Glutamatergic neuron (in vitro differentiated cells): ENCODE measurements at places on chromosomes 7 and 10. TPM values are rescaled to one million over a fixed set of nuclear protein-coding genes. Genes with fewer than 3 reads are reported as not detected.

IKZF5 gene
- 9.5 TPM for total RNA-seq

ZC3HAV1L gene
- total RNA-seq = 5.8 TPM

STEAP4 gene
- total RNA-seq = not detected

ARHGEF35 gene
- total RNA-seq = 0.69 TPM

RTKN2 gene
- 3.2 TPM for total RNA-seq

VPS50 gene
- total RNA-seq = 31.7 TPM

MBL2 gene
- not detected for total RNA-seq

CYP2C19 gene
- not detected for total RNA-seq

STAM gene
- 81.0 TPM for total RNA-seq

SPDYE3 gene
- total RNA-seq = not detected

ZNF107 gene
- 10.3 TPM for total RNA-seq

DIP2C gene
- total RNA-seq = 52.6 TPM

DNA sequence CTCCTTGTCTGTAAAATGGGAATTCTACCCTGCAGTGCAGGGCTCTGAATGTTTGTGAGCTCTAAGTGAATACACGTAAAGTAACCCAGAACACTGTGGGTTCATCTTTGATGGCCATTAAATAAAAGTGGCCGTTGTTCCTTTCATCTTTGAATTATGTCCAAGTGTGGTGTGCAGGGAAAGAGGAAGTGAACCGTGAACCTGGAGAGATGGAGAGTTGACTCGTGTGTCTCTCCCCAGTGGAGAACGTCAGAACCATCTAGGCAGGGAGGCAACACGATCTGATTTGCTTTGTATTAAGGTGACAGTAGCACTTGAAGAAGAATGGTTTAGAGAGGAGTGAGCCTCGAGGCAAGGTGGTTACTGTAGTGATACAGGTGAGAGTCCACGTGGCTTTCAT, 93.5 kb upstream of the GJD4 start:
- DNase-seq = no peak

GRCh38 chr7:154672659-154673415, 330.1 kb downstream of the PAXIP1 start:
- no peak for DNase-seq

DNA sequence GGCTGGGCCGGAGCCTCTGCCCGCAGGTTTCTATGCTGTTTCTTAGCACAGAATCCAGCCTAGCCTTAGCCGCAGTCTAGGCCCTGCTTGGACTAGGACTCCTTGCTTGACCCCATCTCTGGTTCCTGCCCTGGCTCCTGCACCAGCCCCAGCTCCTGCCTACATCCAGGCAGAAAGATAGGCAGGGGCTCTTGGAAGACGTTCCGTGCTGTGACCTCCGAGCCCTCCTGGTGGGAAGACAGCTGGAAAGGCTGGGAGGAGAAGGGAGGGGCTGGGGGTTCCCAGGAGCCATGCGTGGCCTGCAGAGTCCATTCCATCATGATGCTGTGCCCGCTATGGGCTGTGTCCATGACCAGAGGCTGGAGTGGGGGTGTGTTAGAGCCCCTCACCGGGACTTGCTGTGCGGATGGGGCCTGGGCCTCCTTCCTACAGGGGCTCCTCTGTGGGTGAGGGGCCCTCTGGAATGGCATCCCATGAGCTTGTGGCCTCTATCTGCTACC, 26.2 kb downstream of the RAMP3 start:
- DNase-seq = no peak

- DNase-seq = no peak
Observed at GRCh38 chr7:158924956-158925355, 68.6 kb downstream of the DYNC2I1 start.

DNA sequence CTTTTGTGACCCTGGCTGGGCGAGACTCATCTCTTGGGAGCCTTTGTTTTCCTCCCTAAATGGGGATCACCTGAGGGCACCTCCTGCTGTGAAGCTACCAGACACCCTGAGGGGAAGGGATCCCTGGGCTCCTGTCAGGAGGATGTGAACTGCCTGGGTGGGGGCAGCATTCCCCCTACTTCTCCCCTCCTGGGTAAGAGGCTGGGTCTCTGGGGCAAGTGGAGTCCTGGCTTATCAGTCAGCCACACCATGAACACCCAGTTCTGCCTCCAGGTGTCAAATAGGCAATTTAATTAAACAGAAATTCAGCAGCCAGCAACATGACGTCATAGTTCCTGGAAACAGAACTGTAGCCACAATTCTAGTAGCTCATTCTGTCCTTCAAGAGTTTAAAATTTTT, 97.7 kb upstream of the RET start:
- DNase-seq = peak; percentile 12

GRCh38 chr10:35577926-35578617, 27.1 kb upstream of the GJD4 start:
- no peak for DNase-seq

DNA sequence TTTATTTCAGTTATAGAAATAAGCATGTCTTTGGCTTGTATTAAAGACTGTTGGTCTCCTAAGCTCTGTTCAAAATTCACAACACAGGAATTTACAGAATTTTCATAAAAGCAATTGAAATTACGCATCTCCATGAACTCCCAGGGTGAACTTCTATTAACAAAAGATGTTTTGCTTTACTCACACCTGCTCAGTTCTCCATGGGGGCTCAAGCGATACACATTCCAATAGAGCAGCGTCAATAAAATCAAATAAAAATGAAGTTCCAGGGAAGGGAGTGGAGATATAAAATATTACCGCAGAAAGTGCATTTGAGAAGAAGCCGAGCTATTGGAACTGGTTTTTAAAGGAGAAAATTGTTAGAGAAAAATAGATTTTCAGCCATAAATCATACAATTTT, 41.5 kb upstream of the ZNF438 start:
- no peak for DNase-seq

DNA sequence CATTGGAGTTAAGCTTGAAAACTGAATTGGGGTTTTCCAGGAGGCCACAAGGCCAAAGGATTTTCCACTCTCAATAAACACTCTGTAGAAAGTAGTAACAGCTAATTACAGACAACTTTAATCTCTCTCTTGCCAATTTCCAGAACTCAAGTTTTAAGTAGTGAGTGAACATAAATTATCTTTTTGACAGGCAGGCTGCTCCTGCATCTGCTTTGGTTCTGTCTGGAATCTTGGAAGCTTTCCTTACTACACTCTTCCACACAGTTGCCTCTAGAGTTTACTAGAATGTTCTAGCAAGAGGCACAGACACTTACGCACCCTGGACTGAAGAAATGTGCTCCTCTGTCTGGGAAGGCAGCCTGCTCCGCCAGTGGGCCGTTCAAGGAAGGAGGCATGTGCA, 90.5 kb upstream of the WAC start:
- DNase-seq = no peak

DNA sequence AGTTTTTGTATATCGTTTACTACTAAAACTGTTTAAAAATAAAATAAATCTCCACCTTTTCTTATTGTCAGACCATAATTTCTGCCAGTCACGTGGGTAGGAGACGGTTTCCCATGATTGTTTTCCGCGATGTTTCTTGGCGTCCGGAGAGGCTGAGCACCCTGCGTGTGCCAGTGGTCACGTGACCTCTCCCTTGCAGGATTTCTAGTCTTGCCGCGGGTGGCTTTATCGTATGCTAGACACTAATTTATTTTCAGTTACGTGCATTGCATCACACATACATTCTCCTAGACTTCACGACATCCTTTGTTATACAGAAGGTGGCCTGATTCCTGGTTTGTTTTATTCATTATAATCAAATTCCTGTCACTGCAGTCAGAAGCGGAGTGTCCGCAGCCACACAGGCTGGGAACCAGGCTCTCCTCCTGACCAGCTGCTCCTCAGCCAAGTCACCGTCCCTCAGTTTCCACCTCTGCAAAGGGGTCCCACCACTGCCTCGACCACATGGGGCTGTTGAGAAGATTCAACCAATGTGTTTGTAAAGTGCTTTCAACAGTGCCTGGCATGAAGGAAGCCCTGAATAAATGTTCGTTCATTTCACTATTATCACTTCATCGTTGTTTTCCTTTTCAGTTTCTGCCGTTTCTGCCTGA, 203.2 kb upstream of the PPP2R2D start:
- no peak for DNase-seq

DNA sequence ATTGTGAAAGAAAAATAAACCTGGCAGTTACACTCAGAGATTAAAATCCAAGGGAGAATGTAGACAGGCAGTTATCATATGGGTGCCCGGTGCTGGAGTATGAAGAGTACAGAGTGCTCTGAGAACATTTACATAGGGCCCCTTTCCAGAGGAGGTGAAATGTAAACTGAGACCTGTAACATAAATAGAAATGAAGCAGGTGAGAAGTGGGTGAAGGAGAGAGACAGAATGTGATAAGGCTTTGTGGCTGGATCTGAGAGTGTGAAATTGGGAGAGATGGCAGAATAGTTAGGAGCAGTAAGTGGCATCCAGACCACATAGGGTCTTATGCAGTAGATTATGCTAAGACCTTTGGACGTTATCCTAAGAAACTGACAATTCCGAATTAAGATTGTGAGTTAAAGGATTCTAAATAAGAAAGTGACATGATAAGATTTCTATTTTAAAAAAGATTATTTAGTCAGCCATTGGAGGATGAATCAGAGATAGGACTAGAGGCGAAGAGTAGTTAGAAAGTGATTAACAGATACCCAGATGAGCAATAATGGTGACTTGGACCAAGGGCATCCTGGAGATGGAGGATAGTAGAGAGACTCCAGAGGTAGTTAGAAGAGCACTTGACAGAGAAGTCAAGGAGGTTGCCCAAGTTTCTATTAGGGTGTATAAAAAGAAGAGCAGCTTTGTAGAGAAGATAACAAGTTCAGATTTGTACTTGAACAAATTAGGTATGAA, 36.7 kb downstream of the DNAH11 start:
- no peak for DNase-seq

DNA sequence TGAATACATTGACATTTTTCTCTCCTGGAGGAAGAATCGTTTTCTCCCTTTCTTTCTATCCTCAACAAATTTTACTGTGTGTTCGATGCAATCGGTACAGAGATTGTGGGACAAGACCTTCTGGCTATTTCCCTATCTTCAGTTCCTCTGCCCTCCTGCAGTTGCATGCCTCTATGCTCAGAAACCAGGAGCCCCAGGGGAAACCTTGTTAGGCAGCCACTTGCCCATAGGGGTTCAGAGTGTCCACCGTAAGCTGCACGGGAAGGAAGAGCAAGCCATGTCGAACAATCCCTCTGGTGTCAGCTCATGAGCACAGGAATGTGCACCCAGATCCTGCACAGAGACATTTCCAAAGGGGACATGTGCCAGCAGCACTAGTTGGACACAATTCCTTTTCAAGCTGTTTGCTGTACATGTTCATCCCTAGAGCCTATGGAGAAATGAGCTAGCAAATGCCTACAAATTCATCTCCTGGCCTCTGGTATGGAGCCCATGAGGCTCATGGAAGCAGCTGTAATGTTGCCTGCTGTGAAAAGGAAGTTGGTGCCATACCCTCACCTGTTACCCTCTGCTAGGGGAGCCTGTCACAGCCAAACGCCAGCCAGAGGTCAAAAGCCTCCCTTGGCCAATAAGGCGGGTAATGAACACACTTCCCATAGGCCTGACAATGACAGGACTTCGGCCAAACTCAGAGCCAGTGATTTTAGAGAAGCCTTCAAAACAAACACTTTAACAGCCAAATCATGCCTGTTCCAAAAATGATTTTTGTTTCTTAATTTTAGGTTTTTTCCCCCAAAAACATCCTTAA, 35.9 kb upstream of the ASAH2 start:
- no peak for DNase-seq

- no peak for DNase-seq
Observed at GRCh38 chr7:67505449-67505848, 508.8 kb downstream of the TYW1 start.

GRCh38 chr7:50633414-50633710, 68.2 kb upstream of the DDC start:
- DNase-seq = no peak

DNA sequence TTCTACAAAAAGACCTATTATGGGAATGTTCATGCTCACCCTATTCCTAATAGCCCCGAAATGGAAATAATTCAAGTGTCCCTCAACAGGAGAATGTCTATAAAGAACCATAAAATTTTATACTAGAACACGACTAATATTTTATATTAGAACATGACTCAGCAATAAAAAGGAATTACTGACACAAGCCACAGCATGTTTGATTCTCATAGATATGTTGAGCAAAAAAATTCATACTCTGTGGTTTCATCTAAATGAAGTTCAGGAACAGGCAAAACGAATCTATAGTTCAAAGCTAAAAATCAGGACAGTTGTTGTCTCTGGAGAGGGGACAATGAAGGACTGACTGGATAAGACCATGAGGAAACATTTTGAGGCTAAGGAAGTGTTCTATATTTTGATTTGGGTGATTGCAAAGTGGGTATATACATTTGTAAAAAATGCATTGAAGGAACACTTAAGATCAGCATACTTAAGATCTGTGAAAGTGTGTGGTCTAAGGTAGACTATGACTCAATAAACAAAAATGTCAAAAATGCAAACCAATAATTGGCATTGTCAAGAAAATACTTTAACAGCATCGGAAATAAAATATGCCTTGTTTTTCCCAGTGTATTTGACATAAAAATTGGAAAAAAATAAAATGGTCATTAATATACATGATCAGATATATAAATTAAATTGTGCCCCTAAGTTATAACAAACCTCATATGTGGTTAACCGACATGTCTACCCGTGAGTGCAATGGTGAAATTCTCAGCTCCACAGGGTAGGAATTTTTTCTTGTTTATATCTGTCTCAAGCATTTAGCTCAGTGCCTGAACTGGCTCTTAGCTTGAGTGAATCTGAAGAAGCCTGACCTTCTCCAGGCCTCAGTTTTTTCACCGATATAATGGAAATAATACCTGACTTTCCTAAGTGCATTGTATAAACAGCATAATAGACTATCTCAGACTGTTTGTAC, 124.9 kb upstream of the CTTNBP2 start:
- no peak for DNase-seq

- DNase-seq = no peak
Observed at GRCh38 chr10:101225846-101226421, 3.3 kb downstream of the LBX1 start.

- DNase-seq = no peak
Observed at GRCh38 chr10:131186547-131187253, 124.8 kb downstream of the TCERG1L start.

DNA sequence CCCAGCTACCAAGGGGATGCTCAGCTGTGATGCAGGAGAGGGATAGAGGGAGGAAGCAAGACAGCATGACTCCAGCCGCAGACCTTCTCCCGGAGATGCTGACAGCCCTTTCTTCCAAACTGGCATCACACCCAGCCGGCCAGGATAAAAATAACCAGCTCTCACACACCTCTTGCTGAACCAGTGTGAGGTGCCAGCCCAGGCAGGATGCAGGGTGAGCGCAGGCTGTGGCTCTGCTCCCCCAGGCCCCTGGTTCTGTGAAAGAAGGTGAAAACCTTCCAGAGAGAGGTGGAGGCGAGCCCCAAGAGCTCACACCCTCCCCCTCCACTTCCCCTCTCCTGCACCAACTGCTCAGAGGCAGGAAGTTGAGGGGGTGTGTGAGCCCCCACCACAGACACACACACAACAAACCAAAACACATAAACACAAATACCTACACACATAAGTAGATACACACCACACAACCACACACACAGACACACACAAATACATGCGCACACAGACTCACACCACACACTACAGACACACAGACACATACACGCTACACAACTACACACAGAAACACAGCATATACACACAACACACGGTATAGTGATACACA, 4.0 kb downstream of the GPR15LG start:
- DNase-seq = no peak

- DNase-seq = no peak
Observed at GRCh38 chr10:74643596-74643975, 182.8 kb upstream of the KAT6B start.
